Kidney tubule cell (primary cell): ENCODE measurements at places on chromosomes 6 and 20.

- DNase-seq, result no peak
Observed at GRCh38 chr6:7086488-7086887, 21.3 kb upstream of the RREB1 start.

GRCh38 chr6:141261016-141261671, 871.6 kb upstream of the GJE1 start:
- peak; percentile 24 for DNase-seq

- no peak for DNase-seq
Observed at GRCh38 chr6:21891080-21891479, 297.5 kb downstream of the SOX4 start.

DNA sequence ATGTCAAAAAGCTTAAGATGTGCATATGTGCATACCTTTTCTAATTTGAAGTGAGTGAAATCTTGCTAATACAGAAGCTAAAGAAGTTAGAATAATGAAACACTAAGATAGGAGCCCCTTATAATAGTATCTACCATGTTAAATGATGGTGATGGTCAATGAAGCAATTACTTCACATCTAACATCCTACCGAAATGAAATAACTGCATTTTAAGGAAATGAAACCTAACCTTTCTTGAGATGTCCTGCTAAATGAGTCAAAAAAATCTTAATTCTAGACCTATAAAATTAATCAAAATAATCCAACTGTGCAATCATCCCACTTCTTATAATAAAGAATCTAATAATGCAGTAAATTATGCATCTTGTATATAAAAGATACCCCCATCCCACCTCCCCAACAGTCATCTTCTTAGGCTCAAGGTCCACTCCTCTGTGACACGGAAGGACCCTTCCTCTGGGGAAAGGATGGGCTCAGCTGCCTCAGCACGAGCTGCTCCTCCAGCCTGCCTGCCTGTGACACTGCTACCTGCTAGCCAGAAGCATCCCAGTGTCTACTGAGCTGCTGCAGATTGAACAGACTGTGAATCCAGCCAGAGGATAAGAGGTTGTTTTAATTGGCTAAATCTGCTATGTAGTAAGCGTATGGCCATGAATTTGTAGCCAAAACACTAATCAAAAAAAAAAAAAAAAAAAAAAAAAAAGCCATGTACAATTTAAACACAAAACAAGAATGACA, 129.6 kb upstream of the BEND3 start:
- no peak for DNase-seq

DNA sequence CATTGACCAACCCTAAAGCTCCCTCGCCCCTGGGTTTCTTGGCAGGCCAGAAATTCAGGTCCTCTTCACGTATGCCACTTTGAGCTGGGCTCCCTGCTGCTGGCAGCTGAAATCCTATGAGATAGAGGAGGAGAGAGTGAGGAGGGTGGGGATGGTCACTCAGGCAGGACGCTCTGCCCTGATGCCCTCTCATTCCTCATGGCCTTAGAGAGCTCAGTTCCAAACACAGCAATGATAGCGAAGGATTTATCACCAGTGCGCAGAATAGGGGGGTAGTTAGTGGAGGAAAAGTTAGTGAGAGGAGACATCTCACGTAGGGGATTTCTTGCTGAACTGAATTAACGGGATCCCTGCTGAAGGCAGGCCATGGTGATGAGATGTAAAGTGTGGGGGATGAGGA, 84.2 kb upstream of the PMEPA1 start:
- no peak for DNase-seq
